ENCODE measurements at places on chromosomes 7 and 10. TPM values are rescaled to one million over a fixed set of nuclear protein-coding genes. Genes with fewer than 3 reads are reported as not detected.

- no peak overlapping the region for H3K4me3 ChIP-seq
- H3K36me3 ChIP-seq = peaks cover 2% of the 10 kb centered on the region
- no peaks in the 10 kb centered on the region for H3K27me3 ChIP-seq
- DNase-seq = peak; percentile 71
- peaks cover 20% of the 10 kb centered on the region for H3K4me1 ChIP-seq
Measured at GRCh38 chr7:111138193-111138569, 47.3 kb downstream of the LRRN3 start.

GRCh38 chr10:85598646-85599045 lies 767.9 kb downstream of the GRID1 start:
- H3K4me1 ChIP-seq = peaks cover 23% of the 10 kb centered on the region
- H3K4me3 ChIP-seq = no peak overlapping the region
- no peaks in the 10 kb centered on the region for H3K36me3 ChIP-seq
- H3K27me3 ChIP-seq = no peaks in the 10 kb centered on the region

PBLD gene
- total RNA-seq = 2.0 TPM

AQP1 gene
- 0.21 TPM for total RNA-seq

RAPGEF5 gene
- 0.69 TPM for total RNA-seq

Measured in activated CD4-positive, alpha-beta T cell treated with anti-CD3 and anti-CD28 coated beads, Interleukin-2, amount 10 ng/mL, durations not matched to agents 7 days and 5 days (primary cell).